NCI-H774 (cell line): ENCODE measurements at places on chromosomes 5 and 9.

GRCh38 chr5:173015598-173016455 lies 32.3 kb downstream of the ATP6V0E1 start:
- DNase-seq, result no peak

- DNase-seq, result no peak
These were observed 34.9 kb upstream of the FOXI1 start for GRCh38 chr5:170070556-170071412.

DNA sequence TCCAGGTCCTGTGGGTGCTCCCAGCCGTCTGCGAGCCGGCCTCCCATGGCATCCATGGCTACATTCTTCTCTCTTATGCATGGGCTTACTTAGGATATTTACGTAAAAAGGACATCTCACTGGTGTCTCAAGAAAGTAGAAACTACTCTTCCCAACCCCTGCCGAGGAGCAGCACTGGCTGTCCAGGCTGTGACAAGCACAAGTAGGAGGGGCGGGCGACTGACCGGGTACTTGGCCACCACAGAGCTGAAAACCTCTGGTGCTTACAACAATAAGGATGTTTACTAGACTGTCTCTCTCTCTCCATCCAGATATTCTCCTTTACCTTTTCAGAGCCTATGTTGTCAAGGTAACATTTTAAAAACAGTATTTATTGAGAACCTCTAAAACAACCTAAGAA lies 56.3 kb upstream of the TBC1D9B start:
- no peak for DNase-seq

DNA sequence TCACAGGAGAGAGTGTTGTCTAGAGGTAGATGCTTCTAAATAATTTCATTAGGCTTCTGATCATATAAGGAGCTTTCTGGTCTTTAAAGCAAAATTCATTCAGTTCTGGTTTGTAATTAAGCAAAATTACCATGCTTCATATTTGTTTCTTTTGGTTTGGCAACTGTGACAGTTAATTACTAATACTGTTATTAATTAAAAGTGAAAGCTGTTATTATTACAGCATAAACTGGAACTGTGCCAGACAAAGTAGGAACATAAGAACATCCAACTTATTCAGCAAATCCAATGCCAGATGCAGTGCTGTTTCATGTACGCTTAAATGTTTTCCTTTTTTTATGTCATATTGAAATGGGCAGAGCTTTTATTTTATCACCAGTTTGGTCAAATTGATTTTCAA lies 70.4 kb upstream of the DAB2 start:
- no peak for DNase-seq

GRCh38 chr9:2018162-2018643 lies 3.1 kb downstream of the SMARCA2 start:
- DNase-seq, result no peak

DNA sequence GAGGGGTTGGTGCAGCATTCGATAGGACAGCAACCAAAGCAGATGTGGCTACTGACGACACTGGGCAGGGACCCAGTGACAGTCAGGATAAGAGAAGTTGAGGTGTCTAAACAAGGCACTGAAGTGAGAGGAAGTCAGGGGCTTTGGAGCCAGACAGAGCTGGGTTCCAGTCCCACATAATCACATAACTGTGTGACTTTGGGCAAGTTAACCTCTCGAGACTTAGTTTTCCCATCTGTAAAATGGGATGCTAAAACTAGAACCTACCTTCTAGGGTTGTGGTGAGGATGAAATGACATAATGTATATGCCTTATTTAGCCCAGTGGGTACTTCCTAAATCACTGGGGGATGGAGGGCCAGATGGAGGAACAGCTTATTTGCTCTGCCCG lies 3.1 kb downstream of the ANGPTL2 start:
- no peak for DNase-seq

DNA sequence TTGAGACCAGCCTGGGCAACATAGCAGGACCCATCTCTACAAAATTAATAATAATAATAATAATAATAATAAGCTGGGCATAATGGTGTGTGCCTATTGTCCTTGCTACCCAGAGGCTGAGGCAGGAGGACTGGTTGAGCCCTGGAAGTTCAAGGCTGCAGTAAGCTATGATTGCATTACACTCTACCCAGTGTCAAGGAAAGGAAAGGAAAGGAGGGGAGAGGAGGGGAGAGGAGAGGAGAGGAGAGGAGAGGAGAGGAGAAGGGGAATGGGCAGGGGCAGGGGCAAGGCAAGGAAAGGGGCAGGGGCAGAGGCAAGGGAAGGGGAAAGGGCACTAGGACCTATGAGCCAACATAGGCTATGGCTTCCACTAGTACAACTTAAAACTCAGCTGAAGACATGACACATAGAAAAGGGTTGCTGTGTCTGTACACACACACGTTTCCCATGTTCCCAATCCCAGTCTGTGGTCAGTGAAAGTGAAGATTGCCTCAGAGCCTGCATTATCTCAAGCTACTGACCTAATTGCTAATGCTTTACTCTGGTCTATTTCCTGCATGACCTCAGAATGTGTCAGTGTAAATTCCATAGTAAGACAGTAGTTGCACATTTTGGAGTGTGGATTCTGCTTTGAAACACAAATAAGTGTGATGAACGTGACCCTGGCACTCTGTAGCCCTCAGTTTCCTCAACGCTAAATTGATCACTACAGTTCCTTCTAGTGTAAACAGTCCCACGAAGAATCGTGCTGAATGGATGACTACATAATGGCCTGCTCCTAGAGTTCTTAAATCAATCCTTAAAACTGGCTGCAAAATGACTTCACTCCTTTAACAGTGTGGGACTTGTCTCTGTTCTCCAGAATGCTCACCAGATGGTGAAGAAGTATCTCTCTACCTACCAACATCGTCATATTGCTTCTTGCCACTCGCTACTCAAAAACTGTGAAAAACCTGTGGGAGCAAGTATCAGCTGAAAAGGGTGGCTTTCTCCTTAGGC lies 497.0 kb downstream of the RAB3C start:
- DNase-seq, result no peak

GRCh38 chr5:170117736-170118135 lies 12.0 kb downstream of the FOXI1 start:
- no peak for DNase-seq

GRCh38 chr5:124876566-124876965 lies 130.1 kb upstream of the ZNF608 start:
- DNase-seq, result no peak

- DNase-seq, result no peak
These were observed 219.0 kb upstream of the CDH12 start for GRCh38 chr5:23072179-23072578.

DNA sequence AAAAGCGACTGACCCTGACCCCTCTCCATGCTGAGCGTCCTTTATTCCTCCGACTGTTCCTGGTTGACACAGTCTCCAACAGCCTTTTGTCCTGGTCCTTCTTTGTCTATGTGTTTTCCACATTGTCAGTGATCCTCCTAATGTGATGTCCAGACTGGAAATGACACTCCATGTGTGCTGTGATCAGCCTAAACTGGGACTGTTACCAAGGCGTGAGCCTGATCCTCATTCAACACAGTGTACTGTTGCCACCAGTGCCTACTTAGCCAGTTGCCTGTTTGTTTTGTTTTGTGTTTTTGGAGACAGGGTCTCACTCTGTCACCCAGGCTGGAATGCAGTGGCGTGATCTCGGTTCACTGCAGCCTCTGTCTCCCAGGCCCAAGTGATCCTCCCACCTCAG lies 192.1 kb downstream of the GOLPH3 start:
- DNase-seq, result no peak

GRCh38 chr9:75814667-75815066 lies 75.8 kb upstream of the PCSK5 start:
- no peak for DNase-seq

DNA sequence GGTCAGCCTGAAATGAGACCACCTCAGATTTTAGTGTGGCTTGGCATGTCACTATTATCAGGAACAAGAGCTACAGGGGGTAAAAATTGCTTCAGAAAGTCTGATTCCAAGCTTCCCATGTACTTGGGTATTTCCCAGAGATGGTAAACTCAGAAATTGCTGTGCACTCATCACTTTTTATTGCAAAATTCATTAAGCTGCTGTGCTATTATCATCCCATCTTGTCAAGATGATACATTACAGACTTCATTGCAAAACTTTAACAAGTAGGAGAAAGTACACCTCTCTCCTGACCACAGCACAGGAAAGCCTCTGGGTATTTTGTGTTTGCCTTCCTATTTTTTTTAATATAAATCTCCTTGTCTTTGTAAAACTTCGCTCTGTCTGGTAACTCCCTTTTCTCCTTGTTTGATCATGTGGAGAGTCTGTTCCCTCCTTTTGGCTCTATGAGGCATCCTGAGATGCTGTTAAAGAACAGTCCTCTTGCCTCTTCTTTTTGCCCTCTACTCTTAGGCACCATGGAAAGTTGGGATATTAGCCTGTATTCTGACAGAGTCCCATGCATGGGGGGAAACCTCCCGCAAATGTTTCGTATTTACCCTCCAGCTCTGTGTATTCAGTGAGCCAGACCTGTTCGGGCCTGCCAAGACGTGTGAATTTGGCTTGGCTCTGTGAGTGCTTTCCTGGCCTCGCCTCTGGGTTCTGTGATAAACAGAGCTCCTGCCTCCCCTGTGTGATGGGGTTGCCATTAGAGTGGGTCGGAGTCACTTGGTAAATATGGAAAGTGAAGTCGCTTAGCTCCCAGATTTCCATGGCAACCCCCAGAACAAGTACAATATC lies 260.7 kb downstream of the NR3C1 start:
- DNase-seq, result no peak

- DNase-seq, result no peak
These were observed 95.7 kb downstream of the AGTPBP1 start for GRCh38 chr9:85645909-85646627.

DNA sequence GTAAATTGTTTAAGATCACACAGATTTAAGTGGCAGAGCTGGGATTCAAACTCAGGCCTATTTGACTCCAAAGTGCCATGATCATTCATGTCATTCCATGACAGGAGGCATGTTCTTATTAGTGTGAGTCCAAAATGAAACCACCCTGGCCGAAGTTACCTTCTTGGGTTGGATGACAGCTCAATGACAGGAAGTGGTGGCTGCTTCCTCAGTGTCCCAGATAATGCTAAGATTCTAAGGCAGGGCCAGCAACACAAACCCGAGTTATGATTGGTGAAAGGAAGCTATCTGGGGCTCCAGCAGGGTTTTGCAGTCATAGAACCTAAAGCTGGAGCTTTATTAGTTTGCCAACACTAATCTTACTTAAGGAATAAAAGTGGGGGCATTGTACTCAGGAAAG lies 340.4 kb downstream of the SLIT3 start:
- DNase-seq, result no peak

GRCh38 chr5:28404363-28405071 lies 1366.1 kb upstream of the CDH9 start:
- no peak for DNase-seq

DNA sequence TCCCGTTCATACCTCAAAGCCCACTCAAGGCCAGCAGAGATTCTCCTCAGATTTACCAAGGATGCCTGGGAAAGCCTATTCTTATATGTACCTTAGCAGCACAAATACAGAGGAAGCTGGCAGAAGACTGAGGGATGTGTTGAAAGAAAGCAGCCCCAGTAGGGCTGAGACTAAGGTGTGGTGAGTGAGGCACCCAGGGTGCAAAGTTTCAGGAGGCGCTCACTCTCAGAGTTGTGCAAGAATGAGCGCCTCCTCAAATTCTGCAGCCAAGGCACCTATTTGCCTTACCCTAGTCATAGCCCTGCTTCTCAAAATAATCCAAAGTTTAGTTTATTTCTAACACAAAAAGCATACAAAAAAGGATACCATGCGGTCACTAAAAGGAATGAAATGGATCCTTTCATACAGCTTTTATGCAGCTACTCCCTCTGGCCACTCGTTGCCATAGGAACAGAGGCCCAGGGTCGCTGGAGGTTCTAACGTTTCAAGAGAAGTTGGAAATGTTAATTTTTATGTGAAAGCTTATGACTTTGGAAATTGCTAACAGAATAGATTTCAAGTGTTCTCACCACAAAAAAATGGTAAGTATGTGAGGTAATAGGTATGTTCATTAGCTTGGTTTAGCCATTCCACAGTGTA lies 79.7 kb upstream of the SMIM23 start:
- DNase-seq, result no peak

DNA sequence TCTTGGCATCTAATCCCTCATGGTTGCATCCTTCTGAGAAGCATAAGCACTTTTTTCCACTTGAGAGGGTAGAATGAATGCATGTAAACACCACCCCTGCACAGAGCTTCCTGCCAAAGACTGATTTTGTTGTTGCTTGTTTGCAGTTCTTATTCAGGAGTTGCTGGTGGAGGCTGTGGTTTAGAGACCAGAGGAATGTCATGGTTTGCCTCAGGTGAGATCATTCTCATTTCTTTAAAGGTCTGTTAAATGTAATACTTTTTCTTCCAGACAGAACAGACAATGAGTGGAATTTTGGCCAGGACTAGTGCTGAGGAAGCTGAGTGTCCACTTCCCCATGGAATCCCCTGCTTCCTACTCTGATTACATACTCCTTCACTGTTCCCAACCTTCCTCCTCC lies 3.2 kb upstream of the TNC start:
- DNase-seq, result no peak

- DNase-seq, result peak; percentile 20
These were observed 132.3 kb upstream of the ELL2 start for GRCh38 chr5:96093890-96094381.

DNA sequence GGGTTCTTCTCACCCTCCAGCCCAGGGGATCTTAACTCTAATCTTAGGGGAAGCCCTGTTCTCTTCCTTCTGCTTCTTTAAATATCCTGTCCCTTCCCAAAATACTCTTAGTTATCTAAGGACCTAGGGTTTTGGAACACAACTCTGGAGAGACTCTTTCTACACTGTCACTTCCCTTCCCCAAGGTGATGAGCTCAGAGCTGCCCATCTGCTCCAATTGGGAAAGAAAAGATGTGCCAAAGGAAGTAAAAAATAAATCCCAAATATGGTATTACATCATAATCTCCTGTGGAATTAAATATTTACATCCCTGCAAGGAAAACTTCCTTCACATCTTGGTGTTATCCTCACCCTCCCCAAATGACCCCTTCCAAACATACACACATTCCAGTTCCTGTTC lies 291.2 kb downstream of the EPB41L4A start:
- no peak for DNase-seq

GRCh38 chr9:134365791-134366222 lies 39.6 kb downstream of the RXRA start:
- no peak for DNase-seq

GRCh38 chr5:143758015-143758414 lies 53.9 kb upstream of the HMHB1 start:
- no peak for DNase-seq

DNA sequence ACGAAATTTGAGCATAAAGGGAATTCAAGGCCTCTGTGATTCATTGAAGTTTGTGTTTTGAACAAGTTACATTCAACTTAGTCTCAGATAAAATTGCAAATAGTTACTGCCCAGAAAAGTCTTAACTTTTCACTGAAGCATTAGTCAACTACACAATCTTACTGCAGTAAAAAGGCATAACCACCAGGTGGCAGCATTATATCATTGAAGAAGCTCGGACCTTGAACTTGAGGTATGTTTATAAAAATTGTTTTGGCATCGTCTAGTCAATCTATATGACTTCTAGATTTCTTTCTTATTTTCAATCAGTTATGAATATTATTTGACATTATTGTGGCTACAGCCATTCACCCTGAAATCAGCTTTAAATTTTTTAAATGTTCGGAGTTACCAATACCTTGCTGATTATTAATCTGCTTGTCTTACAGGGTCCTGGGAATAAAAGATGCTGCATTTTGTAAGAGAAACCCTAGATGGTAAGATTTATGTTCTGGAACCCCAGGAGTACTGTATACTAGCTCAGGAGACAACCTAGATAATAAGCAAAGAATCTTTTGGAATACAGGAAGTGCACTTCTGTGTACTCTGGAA lies 83.9 kb upstream of the GRAMD2B start:
- peak; percentile 59 for DNase-seq
